ENCODE measurements at places on chromosomes 12 and 14.

DNA sequence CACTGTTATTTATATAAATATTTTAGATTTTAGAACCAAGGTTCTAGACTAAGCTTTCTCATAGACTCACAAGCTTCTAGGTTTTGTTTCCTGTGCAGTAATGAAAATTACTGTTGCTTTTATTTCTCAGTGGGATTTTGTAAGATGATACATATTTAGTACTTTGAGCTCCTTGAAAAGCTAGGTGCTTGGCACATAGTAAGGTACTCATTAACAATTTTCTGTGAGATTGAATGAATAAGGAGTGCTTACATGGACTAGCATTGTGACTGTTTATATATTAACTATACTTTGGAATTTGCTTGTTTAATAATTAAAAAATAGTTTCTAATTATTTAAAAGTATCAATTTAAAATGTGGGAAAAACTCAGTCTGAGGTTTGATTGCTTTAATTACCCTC, 85.7 kb downstream of the MIA2 start:
- no peak for ATAC-seq

DNA sequence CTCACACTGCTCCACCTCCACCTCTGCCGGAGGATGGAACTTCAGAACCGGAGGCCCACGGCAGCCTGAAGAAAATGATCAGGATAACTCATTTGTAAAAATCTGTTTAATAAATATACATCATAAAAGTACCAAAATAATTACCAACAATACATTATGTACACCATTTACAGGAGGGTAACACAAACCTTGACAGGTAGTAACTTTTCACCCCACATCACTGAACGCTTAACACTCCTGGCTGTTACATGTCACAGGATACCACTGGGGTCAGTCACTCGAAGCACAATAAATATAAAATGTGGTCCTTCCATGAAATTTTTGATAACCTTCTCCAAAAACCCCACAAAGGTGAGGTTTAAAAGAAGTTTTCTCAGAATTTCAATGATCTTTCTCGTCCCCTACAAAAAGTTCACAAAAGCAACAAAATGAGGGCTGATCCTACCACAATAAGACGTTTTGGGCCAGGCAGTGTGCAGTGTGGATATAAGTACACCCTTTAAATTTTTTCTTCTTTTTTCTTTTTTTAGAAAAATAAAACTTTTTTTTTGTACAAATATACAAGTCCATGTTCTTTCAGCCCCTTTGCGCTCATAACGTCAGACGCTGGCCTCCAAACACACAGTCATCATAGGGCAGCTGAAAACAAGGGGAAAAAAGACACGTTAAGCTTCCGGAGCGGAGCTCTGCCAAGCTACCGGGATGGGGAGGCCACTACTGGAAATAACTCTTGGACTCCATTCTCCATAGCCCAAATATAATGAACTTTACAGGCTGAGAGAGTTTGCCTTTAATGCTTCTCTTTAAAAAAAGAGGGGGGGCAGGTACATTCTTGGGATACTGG, 2.9 kb downstream of the NFKBIA start:
- no peak for ATAC-seq

- ATAC-seq: peak; percentile 79
These were observed 815 bp downstream of the C1RL start for GRCh38 chr12:7108003-7108795.

DNA sequence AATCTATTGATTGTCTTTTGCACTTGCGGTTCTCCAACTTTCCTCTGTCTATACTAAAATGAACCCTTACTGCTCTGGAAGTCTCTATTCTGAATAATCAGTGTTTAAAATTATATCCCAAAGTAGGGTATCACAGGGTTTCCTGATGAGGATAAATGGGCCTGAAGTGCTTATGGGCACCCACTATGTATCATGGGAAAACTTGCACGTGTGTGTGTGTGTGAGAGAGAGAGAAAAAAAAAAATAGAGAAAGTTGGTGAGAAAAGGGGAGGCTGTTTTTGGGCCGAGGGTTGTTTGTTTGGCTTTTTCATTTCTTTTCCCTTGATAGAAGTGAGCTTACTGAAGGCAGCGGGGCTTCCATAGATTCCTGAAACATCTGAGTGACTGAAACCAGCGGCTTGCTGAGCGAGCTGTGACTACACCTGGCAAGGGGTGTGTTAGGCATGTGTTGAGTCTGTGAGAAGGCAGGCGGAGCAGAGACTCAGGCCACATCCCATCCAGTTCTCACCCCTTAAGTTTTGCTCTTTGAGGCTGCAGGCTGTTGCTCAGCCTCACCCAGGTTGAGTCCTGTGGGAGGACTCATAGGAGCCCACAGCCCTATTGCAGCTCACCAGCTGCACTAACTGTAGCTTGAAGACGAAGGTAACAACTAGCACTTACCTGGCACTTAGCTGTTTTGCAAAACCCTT, 17.2 kb downstream of the PPFIBP1 start:
- ATAC-seq: no peak

GRCh38 chr12:122133192-122133950, 40.6 kb downstream of the IL31 start:
- no peak for ATAC-seq

DNA sequence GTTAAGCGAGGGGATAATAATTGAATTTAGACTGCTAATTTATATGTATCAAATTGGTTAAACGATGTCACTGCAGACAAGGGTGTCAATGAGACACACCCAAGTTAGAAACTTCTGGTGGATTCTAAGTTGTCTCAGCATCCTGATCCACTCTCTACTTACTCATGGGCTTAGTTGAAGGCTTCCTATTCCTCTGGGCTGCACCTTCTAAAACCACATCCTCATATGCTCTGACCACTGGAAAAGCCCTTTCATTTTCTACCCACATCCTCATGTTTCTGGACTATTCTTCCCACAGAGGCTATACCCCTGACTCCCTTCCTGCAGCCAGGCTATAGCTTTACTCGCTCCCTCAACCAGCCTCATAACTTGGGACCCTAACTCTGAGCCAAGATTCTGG, 493.8 kb downstream of the VRK1 start:
- ATAC-seq: no peak

- peak; percentile 59 for ATAC-seq
These were observed 5.4 kb downstream of the PSMD9 start for GRCh38 chr12:121893961-121894460.

- ATAC-seq: no peak
These were observed 289.1 kb upstream of the RTL1 start for GRCh38 chr14:101192661-101193000.

GRCh38 chr12:46459111-46459510, 86.5 kb upstream of the SLC38A2 start:
- ATAC-seq: no peak

DNA sequence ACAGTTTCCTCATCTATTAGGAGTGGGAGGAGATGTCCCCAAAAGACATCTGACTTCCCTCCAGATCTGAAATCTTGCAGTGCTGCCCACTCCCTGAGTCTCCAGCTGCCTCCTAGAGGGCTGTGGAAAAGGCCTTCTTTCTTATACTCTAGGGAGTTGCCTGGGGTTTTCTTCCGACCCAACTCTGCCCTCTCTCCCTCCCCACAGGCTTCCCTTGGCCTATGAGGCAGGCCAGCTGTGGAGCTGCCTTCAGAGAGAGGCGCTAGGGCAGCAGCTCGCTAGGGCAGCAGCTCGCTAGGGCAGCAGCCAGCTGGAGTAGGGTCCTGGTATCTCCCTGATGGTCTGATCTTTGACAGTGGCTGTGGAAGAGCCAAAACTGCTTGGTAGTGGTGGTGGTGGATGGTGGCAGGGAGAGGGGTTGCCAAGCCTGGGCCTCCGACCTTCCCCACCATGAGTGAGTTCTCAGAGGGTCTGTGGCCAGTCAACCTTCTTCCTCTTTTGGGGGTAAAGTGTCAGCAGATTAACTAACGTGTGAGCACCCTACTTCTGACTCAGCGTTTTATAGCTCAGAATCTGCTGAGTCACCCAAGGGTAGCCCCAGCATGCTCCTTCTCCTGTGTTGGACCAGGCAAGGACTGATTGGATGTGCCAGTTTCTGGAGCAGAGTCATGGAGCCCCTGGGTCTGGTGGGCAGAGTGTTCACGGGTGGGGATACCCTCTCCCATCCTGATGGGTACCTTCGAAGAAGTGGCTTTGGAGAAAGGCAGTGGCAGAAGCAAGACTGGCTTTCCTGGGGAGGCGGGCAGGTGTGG, 2.3 kb downstream of the SLC48A1 start:
- ATAC-seq: no peak

- ATAC-seq: no peak
These were observed 80.1 kb upstream of the ALG10 start for GRCh38 chr12:33942172-33942571.
